A549 treated with dexamethasone at 1 μM for 4 hours (cell line): ENCODE measurements at places on chromosomes 2 and 18. TPM values are rescaled to one million over a fixed set of nuclear protein-coding genes. Genes with fewer than 3 reads are reported as not detected.

GKN1 gene
- 0.24 to 0.56 TPM (median 0.41 TPM) in 5 replicates for total RNA-seq

APOB gene
- total RNA-seq, result 0.01 to 0.02 TPM (median 0.01 TPM) in 3 of 5 replicates, not detected in the others

GREB1 gene
- total RNA-seq, result 2.5 to 3.9 TPM (median 3.3 TPM) in 5 replicates

C2orf66 gene
- 0.05 TPM in 1 of 5 replicates, not detected in the others for total RNA-seq

FAM124B gene
- 0.05 TPM in 1 of 5 replicates, not detected in the others for total RNA-seq

AUP1 gene
- total RNA-seq, result 176 to 254 TPM (median 231 TPM) in 5 replicates
